Spleen (tissue), 13 donors: ENCODE measurements at places on chromosomes 3 and 15. TPM values are rescaled to one million over a fixed set of nuclear protein-coding genes. Genes with fewer than 3 reads are reported as not detected.

GRCh38 chr3:27590437-27591298 is 106.5 kb upstream of the SLC4A7 start:
- H3K4me1 ChIP-seq: peaks cover 26% of the 10 kb centered on the region
- DNase-seq: no peak
- H3K4me3 ChIP-seq: no peak overlapping the region
- H3K36me3 ChIP-seq: no peaks in the 10 kb centered on the region

Gene SCN11A
- total RNA-seq: 4.4 TPM

GRCh38 chr15:67107014-67107812 is 41.8 kb downstream of the SMAD3 start:
- no peaks in the 10 kb centered on the region for H3K27me3 ChIP-seq
- H3K27ac ChIP-seq: peak overlapping the region; percentile 84
- no peak overlapping the region for H3K4me3 ChIP-seq

DNA sequence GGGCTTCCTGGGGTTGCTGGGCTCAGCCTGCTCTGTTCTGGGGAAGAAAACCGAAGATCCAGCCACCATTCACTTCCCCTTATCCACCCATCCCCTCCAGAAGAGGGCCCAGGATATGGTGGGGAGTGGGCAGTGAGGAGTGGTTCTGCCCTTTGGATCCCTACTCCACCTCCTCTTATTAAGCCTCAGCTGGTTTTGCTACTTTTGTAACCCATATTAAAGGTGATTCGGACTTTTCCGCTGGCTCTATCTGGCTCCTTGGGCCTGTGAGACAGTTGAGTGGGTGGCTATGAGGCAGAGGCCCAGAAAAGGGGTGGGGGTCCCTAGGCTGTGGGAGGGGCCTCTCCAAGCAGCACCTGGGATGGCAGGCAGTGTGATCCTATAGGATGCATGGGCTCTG is 33.8 kb downstream of the NBEAL2 start:
- peaks cover 23% of the 10 kb centered on the region for H3K36me3 ChIP-seq
- H3K27me3 ChIP-seq: no peaks in the 10 kb centered on the region
- peak; percentile 36 for DNase-seq
- H3K27ac ChIP-seq: no peak overlapping the region
- no peak overlapping the region for H3K4me3 ChIP-seq

Gene CHDH
- 0.43 TPM for total RNA-seq

DNA sequence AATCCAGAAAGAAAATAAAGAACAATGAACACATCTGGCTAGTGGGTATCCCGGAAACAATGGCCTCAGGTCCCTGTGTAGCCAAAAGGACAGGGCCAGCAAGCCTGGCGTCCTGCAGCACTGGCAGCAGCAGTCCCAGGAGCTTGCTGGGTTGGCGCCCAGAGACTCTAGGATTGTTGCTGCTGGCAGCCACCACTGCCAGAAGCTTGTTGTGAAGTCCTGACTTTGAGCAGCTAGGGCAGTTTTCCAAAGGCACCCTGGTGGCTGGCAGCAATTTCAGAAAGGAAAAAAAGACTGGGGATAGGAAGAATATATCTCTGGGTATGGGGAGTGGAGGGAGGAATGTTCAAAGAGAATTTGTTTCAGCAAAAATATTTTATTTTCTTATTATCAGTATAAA is 11.3 kb downstream of the SHQ1 start:
- H3K4me1 ChIP-seq: no peaks in the 10 kb centered on the region
- H3K4me3 ChIP-seq: no peak overlapping the region
- H3K36me3 ChIP-seq: peaks cover 100% of the 10 kb centered on the region
- DNase-seq: no peak
- no peak overlapping the region for H3K27ac ChIP-seq

Gene OIP5
- 2.4 TPM for total RNA-seq

GRCh38 chr15:26234976-26235767 is 372.0 kb upstream of the ATP10A start:
- H3K27ac ChIP-seq: no peak overlapping the region
- H3K4me1 ChIP-seq: no peaks in the 10 kb centered on the region
- H3K36me3 ChIP-seq: no peaks in the 10 kb centered on the region

Gene FBXW12
- not detected for total RNA-seq

- no peak for DNase-seq
- H3K4me1 ChIP-seq: no peaks in the 10 kb centered on the region
- peaks cover 73% of the 10 kb centered on the region for H3K36me3 ChIP-seq
- no peak overlapping the region for H3K4me3 ChIP-seq
Observed at GRCh38 chr3:124745756-124746155, 15.5 kb downstream of the UMPS start.

DNA sequence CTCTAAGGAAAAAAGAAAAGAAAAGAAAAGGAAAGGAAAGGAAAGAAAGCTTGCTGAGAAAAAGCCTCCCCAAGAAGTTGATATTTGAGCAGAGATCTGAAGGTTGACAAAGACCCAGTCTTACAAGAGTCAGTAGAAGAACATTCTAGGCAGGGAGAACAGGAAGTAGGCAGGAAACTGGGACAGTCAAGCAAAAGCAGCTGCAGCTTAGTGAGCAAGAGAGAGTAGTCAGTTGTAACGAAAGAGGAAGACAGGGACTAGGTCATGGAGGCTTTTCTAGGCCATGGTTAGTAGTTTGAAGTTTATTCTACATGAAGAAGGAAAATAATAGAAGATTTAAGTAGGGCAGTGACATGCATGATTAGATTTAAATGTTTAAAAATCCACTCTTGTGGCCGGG is 31.8 kb upstream of the KLHL6 start:
- no peaks in the 10 kb centered on the region for H3K36me3 ChIP-seq
- peaks cover 17% of the 10 kb centered on the region for H3K4me1 ChIP-seq
- no peak for DNase-seq
- H3K27me3 ChIP-seq: no peaks in the 10 kb centered on the region
- peak overlapping the region; percentile 51 for H3K27ac ChIP-seq
- no peak overlapping the region for H3K4me3 ChIP-seq
